Fibroblast of villous mesenchyme (primary cell): ENCODE measurements at places on chromosomes 16 and 17. TPM values are rescaled to one million over a fixed set of nuclear protein-coding genes. Genes with fewer than 3 reads are reported as not detected.

The NDUFB10 gene
- total RNA-seq, result 87.2 and 156 TPM in 2 replicates

The SPNS3 gene
- not detected in 2 replicates for total RNA-seq

The VAT1L gene
- 37.6 and 59.3 TPM in 2 replicates for total RNA-seq

The MRM3 gene
- 10.8 and 17.4 TPM in 2 replicates for total RNA-seq

The PLSCR3 gene
- total RNA-seq, result 16.8 and 28.3 TPM in 2 replicates

The UBALD2 gene
- 5.5 and 5.6 TPM in 2 replicates for total RNA-seq

DNA sequence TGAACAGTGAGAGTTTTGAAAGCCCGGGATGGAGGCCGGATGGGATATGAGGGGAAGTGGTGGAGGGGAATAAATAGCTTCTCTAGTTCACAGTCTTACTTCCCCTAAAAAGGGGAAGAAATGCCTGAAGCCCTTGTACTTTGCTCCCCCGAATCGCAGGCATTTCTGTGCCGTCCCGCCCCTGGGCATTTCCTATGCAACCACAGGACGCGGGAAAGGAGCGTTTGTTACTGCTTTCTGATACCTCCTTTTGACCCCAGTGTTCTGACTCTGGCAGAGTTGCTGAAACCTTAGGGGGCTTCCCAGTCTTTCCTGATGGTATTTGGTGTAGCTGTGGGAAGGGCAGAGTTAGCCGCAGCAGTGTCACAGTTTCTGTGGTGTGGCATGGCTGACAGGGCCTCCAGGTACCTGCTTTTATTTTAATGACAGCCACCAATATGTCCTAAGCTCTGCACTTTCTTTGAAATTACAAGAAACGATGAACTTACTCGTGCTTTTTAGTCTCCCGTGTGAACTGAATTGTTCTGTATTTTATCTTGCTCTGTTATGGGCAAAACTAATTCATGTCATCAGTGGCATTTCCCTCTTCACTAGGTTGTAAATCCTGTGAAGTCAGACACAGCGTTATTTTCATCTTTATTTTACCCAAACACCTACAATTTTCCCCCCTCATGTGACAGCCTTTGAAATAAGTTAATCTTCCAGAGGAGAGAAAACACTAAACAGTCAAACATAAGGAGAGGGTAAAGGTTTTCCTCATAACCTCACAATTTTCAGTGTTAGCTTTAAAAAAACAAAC lies 27.1 kb downstream of the USP10 start:
- DNase-seq, result no peak

GRCh38 chr16:86508028-86508946 lies 2.0 kb upstream of the FOXF1 start:
- DNase-seq, result peak; percentile 55

GRCh38 chr16:57946181-57946801 lies 24.6 kb downstream of the CNGB1 start:
- no peak for DNase-seq

GRCh38 chr17:19398301-19399181 lies 11.6 kb upstream of the MFAP4 start:
- peak; percentile 91 for DNase-seq

DNA sequence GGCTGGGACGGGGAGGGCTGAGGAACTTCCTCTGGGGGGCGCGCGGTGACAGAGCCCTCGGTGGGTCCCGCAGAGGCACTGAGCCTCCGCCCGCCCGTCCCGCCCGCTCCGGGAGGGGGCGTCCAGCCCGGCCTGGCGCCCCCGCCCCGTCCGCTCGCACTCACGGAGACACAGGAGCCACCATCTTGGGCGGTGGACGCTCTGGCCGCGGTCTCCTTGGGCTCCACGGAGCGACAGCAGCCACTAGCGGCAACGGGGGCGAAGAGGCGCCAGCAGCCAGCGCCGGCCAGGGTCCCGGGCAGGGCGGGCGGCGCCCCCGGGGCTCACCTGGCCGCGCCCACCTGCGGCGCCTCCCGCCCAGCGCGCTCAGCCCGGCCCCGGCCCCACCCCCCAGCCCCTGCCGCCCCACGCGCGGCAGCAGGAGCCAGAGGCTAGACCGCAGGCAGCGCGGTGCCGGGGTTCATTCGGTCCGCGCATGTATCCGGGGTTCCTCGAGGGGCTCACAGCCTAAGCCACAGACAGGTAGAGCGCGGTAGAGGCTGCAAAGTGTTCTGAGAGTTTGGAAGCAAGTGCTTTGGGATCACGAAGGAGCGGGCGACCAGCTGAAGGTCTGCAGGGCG lies at the start of gene C17orf113:
C17orf113 (minus strand) TSS at position 209 of the 620 bp plus-strand sequence. CDS start 7,225 bp downstream, outside the sequence.
- DNase-seq, result no peak

DNA sequence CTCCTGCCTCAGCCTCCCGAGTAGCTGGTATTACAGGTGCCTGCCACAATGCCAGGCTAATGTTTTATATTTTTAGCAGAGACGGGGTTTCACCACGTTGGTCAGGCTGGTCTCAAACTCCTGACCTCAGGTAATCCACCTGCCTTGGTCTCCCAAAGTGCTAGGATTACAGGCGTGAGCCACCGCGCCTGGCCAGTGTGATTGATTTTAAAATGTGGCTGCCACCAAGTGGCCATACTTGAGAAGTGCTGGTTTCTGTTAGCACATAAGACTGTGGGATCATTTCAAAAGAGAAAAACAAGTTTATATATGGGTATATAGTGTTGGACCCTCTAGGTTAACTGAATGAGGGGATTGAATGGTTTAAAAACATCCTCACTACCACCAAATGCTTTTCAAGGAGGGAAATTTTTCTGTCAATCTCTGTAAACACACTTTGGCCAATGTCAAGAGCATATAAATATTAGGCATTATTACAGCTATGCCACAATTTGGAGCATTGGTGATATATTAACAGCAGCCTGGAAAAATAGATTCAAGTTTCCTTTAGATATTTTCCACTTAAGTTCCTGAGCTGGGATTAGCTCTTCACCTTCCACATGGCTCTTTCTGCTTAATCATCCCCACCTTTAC lies 13.5 kb upstream of the DHRS13 start:
- DNase-seq, result peak; percentile 53

DNA sequence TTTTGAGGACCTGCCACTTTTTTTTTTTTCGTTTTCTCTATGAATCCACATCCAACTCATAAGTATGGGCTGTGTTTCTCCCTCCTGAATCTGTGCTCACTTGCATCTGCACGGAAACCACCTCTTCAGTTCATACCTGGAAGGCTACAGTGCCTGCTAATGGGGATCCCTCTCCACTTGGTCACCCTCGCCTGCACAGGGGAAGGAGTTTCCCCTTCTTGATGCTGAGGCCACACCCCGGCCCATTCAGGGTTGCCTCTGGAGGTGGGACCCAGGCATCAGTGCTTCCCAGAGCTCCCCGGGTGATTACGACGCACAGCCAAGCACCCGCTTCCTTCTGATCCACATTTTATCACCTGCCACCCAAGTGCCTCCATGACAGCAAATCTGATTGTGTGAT lies 85.9 kb upstream of the TBC1D3K start:
- no peak for DNase-seq

GRCh38 chr17:60345233-60345632 lies 46.7 kb downstream of the USP32 start:
- no peak for DNase-seq

DNA sequence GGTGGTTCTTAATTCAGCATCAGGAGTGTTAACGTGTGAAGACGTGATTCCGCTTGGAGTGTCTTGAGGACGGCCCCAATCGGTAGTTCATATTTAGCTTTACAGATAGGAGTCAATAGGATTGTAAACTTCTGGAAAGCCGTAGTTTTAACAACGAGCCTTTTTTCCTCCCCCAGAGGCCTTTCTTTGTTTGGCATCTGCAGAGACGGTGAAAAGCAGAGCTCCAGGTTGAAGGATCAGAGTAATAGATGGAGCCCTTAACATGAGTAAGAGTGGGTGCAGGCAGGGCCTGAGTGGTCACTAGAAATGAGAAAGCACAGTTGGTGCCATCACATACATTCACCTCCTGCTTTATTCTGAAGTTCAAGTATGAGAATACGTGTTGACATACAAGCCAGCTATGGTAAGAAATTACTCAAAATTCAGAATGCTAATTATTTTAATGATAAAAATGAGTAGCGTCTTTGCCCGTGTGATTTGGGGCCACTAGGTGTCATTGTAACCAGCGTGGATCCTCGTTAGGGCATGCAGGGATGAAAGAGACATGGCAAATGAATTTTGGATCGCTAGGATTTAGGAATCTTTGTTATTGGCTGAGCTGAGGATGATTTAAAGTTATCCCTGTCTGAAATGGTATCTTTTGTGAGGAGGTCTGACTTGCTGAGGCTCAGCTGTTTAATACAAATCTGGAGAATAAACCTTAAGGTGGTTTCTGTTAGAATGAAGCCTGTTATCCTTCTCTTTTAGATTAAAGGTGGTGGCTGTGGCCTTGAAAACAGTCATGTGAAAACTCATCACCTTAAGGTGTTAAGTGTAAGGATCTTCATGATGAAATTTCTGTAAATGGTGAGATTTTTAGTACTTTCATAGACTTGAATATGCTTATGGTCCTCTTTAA lies 18.6 kb downstream of the PRCD start:
- DNase-seq, result peak; percentile 44

DNA sequence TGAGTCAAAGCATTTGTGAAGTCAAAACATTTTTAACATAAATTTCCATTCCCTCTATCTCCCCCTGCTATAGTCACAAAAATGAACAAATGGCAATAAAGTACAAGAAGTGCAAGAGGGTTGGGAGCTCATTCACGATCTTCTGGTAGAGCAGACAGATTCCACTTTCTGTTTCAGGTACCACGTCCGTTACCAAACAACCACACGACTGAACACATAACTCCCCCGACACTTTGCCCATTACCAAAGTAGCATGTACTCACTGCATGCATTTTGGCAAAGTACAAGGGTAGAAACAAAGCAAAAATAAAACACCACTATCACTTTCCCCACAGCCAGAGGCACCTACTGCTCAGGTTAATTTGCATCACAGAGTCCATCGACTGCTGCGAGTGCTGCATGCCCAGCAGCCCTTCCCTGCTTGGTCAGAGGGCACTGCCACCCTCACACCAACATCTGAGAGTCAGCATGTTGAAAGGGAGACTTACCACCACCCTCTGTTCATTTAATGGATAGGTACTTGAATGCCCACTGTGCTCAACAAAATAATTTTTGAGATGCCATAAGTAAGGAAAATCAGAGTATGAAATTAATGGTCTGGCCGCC lies 150.3 kb upstream of the AXIN2 start:
- no peak for DNase-seq

GRCh38 chr17:7549401-7550055 lies 670 bp downstream of the TNFSF12 start:
- no peak for DNase-seq

GRCh38 chr16:13344001-13344400 lies 442.6 kb downstream of the SHISA9 start:
- no peak for DNase-seq

DNA sequence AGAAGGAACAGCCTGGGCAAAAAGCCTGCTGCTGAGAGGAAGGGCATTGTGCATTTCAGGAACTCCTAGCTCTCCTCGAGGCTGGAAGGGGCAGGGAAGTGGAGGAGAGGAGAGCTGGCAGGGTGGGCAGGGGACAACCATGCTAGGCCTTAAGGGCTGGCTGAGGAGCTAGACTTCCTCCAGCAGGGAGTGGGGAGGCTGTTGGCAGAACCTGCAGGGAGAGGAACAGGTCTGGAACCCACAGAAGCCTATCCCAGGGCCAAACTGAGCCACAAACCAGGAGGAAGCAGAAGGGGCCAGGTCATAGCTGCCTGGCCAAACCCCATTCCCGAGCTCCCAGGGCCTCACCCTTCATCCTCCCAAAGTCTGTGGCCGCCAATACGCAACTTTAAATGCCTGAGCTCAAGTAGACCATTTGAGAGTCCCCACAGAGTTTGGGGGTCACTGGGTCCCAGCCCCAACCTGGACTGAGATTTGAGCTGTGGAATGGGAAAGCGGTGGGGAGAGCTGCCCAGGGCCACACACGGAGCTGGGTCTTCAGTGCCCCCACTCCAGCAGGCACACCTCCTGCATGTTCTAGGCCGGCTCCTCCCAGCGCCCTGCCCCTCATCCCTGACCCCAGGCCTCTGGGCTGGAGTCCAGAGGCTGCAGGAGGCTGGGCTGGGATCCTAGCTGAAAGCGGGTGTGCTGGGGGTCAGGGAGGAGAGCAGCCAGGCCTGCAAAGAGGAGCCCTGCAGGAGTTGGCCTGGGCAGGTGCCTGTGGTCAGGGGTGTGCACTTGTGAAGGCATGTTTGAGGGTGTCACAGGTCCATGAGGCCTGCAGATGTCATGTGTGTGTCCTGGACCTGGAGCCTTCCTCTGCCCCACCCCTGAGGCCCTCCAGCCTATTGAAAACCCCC lies 4.5 kb downstream of the CDH5 start:
- DNase-seq, result no peak

DNA sequence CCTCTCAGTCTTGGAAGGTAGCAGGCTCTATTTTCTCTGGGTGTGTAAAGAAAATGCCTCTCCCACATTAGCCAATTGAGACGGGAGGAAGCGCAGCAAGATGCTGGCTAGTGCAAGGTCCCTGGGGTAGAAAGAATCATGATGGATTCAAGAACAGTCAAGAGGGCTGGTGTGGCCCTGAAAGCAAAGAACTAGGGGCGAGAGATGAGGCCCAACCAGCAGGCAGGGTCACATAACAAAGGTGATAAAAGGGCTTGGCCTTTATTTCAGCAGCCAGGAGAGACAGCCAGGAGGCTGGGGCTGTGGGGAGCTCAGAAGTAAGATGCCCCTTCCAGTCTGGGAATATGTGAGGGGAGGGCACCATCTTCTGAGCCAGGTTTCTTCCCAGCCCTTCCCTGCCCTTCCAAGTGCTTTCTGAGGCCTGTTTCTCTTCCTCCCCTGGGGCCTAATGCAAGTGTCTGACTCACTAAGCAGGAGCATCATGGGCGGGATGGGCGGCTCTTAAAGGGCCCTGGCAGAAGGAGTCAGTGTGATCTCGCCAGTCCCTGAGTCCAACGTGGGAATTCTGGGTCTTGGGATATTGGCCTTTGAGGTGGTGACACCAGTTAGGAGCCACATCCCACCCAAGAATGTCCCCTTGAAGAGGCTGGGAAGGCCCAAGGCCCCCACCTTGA lies 3.9 kb upstream of the NLRC5 start:
- DNase-seq, result peak; percentile 87

DNA sequence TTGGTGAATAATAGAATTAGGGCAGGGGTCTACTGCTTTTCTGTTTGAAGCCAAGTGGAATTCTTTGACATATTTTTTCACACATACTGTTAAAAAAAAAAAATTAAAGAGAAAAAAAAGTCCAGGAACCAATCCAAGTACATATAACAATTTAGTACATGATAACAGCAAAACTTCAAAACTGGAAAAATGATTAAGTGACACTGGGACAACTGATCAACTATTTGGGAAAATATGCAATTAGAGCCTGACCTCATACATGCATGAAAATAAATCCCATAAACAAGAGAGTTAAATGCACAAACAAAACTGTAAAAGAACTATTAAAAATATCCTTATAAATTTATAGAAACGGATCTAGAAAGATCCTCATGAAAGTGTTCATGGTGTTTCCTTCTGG lies 27.7 kb downstream of the BRIP1 start:
- DNase-seq, result no peak
